ENCODE measurements at places on chromosomes 7 and 10. TPM values are rescaled to one million over a fixed set of nuclear protein-coding genes. Genes with fewer than 3 reads are reported as not detected.

SPDYE16 gene
- 0.28 TPM for total RNA-seq

SLC13A1 gene
- not detected for total RNA-seq

DNA sequence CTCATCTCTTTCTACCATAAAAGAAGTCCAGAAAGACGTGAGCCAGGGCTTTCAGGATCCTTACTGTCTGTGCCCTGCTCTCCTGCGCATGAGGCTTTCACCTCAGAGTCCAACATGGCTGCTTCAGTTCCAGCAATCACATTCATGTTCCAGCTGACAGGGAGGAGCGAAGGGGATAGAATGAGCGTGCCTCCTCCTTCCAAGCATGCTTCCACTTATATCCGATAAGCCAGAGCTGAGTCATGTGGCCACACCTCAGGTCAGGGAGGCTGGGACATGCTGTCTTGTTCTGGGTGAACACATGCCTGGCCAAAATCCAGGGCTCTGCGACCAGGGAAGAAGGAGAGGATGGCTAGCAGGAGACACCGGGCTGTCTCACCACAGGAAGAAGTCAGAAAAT is 248.2 kb downstream of the SKAP2 start:
- H3K36me3 ChIP-seq, result no peaks in the 10 kb centered on the region
- H3K4me3 ChIP-seq, result no peak overlapping the region
- no peak overlapping the region for H3K27ac ChIP-seq
- H3K4me1 ChIP-seq, result no peaks in the 10 kb centered on the region
- no peak for DNase-seq

DNA sequence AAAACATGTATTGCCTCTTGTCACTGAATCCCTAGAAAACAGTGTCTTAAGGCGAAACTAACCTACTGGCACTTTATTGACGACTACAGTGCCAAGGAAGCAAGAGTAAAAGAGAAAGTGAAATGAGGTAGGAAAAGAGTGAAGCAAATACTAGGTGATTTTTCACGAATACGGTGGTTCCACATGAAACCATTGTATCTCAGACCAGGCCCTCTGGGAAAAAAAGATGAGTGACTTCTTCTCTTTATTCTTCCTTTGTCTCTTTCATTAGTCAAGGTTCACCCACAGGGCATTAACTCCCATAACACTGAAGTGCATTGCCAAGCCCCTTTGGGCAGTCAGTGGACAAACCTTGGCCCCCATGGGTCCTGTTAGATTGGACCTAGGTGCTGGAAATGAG is 16.2 kb upstream of the MACC1 start:
- H3K4me1 ChIP-seq, result no peaks in the 10 kb centered on the region
- DNase-seq, result no peak
- no peaks in the 10 kb centered on the region for H3K36me3 ChIP-seq
- no peak overlapping the region for H3K27ac ChIP-seq
- no peak overlapping the region for H3K4me3 ChIP-seq

DNA sequence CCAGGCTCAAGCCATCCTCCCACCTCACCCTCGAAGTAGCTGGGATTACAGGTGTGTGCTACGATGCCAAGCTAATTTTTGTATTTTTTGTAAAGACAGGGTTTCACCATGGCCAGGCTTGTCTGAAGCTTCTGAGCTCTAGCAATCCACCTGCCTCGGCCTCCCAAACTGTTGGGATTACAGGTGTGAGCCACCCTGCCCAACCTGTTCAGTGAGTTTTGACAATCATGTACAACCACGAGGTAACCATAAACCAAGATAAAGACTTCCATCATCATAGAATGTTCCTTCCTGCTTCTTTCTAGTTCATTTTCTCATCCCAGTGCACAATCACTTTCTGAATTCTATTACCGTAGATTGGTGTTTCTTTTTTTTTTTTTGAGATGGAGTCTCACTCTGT is 30.5 kb upstream of the MKRN1 start:
- no peaks in the 10 kb centered on the region for H3K27me3 ChIP-seq
- peaks cover 19% of the 10 kb centered on the region for H3K4me1 ChIP-seq
- no peaks in the 10 kb centered on the region for H3K36me3 ChIP-seq
- no peak for DNase-seq

GRCh38 chr10:3672220-3672619 is 112.8 kb downstream of the KLF6 start:
- no peak for DNase-seq
- H3K36me3 ChIP-seq, result no peaks in the 10 kb centered on the region
- no peaks in the 10 kb centered on the region for H3K27me3 ChIP-seq
- H3K4me3 ChIP-seq, result no peak overlapping the region

DNA sequence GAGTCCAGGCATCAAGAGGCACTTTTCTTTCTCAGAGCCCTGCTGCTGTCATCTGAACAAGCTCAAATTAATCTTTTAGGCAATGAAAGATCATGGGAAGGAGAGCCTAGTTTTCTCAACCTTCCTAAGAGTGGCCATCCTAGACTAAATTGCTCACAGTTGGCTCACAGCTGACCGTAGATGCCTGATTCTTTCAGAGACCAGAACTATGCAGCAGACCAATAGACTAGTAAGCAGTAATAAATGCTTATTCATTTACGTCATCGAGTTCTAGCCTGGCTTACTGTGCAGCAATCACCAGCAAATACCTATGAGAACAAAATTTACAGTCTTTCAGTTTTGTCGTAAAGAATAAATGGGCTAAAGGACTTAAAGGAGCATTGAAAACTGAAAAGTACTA is 602.9 kb upstream of the GHITM start:
- no peaks in the 10 kb centered on the region for H3K36me3 ChIP-seq
- H3K27ac ChIP-seq, result no peak overlapping the region
- no peak overlapping the region for H3K4me3 ChIP-seq
- H3K4me1 ChIP-seq, result peaks cover 6% of the 10 kb centered on the region
- DNase-seq, result no peak
- no peaks in the 10 kb centered on the region for H3K27me3 ChIP-seq

DNA sequence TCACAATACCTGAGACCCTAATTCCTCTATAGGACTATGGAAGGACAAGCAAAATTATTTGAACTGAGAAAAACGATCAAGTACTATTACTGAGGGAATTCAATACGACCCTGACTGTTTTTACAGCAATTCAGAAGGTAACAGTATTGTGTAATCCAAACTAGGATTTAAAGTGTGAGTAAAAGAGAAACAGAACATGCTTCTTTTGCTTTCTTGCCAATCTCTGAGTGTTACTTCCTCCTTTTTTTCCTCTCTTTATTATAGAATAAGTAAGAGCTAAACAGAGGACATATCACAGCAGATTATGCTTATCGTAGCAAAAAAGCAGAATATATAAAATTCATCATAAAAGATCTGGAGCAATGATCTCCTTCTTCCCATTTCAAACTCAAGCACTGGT is 292.1 kb downstream of the THSD7A start:
- H3K27ac ChIP-seq, result no peak overlapping the region
- no peaks in the 10 kb centered on the region for H3K36me3 ChIP-seq
- H3K4me3 ChIP-seq, result no peak overlapping the region
- H3K4me1 ChIP-seq, result no peaks in the 10 kb centered on the region
- no peak for DNase-seq

DNA sequence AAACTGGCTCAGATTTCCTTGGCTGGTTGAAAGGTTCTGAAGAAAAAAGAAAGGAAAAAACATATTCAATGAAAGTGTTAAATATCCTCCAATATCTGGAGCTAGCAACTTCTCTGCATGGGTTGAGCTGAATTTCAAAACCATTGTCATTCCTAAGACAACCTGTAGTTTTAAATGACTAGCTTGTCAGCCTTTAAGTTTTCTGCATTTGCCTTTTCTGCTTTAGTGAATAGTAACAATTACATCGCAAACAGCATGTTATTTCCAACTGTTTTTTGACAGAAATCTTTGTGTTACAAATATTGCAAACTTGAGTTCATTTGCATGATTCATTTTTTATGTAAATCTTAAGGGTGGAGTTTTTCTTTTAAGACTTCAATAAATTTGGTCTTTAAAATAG is 852.3 kb upstream of the CELF2 start:
- H3K27ac ChIP-seq, result no peak overlapping the region
- no peaks in the 10 kb centered on the region for H3K4me1 ChIP-seq
- no peaks in the 10 kb centered on the region for H3K27me3 ChIP-seq
- H3K36me3 ChIP-seq, result no peaks in the 10 kb centered on the region

DNA sequence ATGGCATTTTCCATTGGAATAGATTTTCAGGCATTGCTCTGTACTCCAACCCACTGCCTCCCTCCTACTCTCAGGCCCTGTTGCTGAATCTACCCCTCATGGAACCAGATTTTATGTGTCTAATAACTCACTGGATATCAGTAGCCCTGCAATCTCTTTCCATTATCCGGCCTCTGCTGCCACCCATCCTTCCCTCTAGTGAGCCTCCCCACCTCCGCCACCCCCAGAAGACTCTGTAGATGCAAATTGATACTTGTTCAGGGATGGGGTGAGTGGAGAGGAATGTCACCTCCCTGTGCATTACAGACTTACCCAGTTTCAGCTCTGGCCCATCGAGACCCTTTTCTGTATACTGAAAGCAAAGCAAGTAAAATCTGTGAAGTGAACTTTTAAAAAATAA is 52.3 kb upstream of the PHYHIPL start:
- no peak overlapping the region for H3K4me3 ChIP-seq
- DNase-seq, result no peak
- no peaks in the 10 kb centered on the region for H3K36me3 ChIP-seq
- H3K4me1 ChIP-seq, result peaks cover 8% of the 10 kb centered on the region

Measured in thoracic aorta (tissue), 2 donors.